ENCODE measurements at places on chromosomes 3 and 15.
A peak's percentile ranks its signal among the peaks of the same experiment; 100 is the strongest.

DNA sequence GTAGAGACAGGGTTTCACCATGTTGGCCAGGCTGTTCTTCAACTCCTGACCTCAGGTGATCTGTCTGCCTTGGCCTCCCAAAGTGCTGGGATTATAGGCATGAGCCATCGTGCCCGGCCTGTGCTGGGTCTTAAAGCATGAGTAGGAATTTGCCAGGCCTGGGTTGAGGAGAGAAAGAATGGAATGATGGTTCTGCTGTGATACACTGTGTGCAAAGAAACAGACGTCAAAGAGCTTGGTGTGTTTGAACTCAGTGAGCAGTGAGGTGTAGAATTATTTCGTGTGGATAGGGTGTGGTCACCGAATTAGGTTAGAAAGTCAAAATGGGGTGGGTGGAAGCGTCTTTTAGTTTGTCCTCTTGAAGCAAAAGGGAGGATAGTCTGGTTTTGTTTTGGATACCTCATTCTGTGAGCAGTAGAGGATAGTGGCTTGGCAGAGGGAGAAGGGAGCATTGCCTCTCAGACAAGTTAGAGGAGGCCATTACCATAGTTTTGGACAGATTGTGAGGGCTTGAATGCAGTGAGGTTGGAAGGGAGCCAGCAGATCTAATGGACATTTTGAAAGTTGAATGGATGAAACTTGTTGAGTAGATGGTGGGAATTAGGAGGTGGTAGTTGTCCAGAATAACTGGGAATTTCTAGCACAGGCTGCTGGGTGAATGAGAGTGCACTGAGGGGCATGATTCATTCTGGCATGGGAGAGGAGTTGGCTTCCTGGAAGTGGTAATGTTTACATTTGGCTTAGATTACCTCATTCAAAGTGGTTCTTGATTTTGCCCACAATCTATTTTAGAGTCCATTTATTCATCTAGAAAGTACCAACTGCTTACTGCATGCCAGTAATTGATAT, 27.2 kb downstream of the AKAP13 start:
- peak; percentile 35 for DNase-seq

DNA sequence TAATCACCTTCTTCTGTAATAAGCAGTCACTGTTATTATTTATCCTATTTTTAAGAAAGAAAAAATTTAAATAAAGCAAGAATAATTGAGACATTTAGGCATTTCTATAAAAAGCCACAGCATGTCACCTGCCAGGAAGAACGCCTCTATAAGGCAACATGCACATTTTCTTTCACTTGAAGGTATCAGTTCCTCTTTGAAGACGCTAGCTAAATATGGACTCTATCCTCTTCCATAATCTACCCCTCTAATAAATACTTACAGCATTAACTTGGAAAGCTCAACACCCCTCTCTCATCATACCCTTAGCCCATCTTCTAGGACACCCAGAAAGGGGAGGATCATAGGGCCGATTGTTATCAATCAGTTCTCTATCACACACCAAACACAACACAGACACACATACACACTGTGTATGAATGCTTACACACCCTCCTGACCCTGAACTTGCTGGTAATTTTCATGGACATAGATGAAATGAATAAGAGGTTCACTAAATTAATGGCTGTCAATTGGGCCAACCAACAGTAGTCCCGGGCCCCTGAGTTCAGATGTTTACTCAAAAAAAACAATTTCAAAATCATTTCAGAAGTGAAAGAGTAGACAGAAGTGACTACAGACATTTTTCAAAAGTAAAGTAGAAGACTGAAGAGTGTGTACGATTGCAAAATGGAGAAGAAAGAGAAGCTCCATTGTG, 102.5 kb downstream of the ZMAT3 start:
- DNase-seq = no peak

DNA sequence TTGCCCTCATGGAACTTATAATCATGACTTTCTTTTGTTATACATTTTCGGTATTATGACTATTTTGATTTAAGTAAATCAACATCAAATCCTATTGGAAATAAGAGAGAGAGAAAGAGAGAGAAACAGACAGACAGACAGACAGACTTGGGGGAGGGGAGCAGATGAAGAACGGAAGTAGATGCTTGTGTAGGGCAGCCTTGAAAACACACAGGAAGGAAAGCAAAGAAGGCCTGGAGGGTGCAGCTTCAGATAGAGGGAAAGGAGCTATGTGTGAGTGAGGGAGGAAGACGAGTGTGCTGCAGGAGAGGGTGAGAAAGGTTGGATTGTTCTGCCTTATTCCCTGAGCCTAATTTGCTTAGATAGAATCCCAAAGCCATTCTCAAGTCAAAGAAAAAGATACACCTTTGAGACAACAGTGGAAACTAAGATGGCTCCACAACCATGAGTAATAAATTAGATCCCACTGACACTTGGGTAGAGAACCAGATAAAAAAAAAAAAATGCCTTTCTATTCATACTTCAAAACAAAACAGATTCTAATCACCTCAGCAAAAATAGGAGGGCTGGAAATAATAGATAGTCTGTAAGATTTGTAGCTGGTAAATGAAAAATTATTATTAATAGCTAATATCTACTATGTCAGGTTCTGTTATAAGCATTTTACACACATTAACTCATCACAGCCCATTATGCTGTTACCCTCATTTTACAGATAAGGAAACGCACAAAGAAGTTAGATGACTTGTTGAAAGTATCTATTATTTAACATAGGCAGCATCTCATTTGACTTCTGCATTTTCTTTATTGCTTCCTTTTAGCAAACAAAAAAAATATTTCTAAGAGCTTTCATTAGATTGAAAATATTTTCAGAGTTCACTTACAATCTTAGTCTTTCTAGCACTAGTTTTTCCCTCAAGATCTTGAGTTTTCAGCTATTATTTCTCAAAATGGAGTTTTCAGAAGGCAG, 214.1 kb downstream of the TNIK start:
- no peak for DNase-seq

GRCh38 chr15:78536134-78536533, 4.1 kb upstream of the PSMA4 start:
- DNase-seq = no peak

- no peak for DNase-seq
Measured at GRCh38 chr15:31590609-31591008, 264.0 kb downstream of the KLF13 start.

GRCh38 chr3:169581633-169582032, 81.9 kb downstream of the MECOM start:
- DNase-seq = no peak

DNA sequence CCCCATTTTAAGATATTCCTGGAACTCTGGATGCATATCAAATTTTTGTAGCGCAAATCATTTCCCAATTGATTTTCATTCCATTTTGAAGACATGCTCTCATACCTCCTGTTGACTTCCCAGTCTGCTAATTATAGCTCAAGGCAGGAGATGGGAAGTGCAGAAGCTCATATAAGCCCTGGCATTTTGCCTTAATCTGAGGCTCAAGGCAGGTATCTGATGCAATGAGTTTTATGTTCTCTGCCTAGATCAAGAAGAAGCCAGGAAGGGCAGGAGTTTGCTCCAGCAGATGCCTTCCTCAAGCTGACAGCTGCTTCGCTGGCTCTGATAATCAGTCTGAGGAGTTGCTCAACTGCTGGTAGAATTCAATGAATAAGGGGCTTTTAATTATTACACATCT, 65.6 kb upstream of the NEDD4 start:
- DNase-seq = no peak

- no peak for DNase-seq
Measured at GRCh38 chr3:51712963-51713362, 6.1 kb downstream of the GRM2 start.

DNA sequence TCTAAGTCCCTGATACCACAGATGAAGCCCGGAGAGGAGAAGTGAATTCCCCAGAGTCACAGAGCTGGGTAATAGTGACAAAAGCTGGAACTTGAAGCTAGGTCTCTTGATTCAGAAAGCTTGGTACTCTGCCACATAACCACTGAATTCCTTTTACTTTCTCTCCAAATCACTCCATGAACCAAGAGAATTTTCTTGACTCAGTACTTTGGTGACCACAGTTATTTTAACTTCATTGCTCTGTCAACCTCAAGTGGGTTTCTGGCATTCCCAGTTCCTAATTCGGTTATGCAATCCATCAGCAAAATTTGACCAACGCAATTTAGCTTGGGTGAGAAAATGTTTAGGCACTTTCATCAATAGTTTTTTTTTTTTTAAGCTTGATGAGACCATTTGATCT, 61.0 kb upstream of the PPARG start:
- no peak for DNase-seq

GRCh38 chr3:141379250-141379966, 11.1 kb downstream of the ZBTB38 start:
- peak; percentile 60 for DNase-seq

GRCh38 chr15:38084289-38084688, 149.8 kb downstream of the TMCO5A start:
- peak; percentile 11 for DNase-seq

DNA sequence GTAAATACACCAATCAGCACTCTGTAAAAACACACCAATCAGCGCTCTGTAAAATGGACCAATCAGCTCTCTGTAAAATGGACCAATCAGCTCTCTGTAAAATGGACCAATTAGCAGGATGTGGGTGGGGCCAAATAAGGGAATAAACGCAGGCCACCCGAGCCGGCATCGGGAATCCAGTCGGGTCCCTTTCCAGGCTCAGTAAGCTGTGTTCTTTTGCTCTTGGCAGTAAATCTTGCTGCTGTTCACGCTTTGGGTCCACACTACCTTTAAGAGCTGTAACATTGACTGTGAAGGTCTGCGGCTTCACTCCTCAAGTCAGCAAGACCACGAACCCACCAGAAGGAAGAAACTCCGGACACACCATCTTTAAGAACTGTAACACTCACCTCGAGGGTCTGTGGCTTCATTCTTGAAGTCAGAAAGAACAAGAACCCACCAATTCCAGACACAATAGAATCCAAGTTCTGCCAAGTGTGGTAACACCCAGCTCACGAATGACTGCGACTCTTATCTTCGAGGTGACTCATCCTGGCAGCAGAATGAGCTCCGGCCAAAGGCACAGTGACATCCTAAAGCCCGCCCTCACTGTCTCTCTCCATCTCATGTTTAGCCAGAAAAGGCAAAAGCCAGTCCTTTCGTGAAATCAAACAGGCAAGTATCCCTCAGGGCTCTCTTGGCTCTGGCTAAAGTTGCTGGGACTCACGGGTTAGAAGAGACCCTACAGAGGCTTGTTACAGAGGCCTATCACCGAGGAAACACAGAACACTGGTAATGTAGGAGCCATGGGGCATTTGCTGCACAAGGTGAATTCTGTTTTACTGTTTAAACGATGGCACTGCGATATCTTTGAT, 155.2 kb downstream of the FAM43A start:
- no peak for DNase-seq

GRCh38 chr3:59518283-59519055, 468.6 kb upstream of the CFAP20DC start:
- no peak for DNase-seq

DNA sequence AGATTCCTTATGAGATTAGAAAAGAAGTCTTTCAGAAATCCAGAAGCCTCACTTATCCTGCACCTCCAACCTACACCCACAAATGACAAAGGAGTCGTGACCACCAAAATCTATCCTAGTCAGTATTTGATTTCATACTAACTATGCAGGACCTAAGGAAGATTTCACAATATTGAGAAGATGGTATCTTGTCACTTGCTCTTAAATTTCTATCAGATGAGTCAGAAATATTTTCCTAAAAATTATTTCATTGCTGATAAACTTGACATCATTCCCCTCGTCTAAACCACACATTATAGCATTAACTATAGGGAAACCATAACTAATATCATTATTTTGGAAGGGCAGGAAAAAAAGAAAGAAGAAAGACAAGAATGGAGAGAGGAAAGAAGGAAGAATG, 138.0 kb upstream of the THBS1 start:
- DNase-seq = no peak

GRCh38 chr15:74608786-74609185, 6.8 kb upstream of the CLK3 start:
- DNase-seq = no peak

GRCh38 chr15:41566121-41566885, 7.3 kb downstream of the TYRO3 start:
- no peak for DNase-seq

DNA sequence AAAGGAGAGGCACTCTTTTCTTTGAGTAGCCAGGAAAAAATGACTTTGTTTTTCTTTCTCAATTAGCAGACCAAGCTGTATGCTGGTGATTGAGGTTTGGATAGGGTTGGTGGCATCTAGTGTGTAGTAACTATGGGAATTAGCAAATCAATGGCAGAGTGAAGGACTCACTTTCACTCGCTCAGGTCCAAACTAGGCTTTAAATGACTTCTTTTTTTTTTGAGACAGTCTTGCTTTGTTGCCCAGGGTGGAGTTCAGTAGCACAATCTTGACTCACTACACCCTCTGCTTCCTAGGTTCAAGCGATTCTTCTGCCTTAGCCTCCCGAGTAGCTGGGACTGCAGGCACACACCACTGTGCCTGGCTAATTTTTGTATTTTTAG, 35.9 kb downstream of the PRKCI start:
- no peak for DNase-seq

GRCh38 chr3:46908294-46908985, 30.9 kb downstream of the PTH1R start:
- DNase-seq = no peak

GRCh38 chr15:24943361-24943760, 11.4 kb upstream of the SNRPN start:
- DNase-seq = no peak

GRCh38 chr3:53490459-53490968, 3.9 kb upstream of the CACNA1D start:
- no peak for DNase-seq

DNA sequence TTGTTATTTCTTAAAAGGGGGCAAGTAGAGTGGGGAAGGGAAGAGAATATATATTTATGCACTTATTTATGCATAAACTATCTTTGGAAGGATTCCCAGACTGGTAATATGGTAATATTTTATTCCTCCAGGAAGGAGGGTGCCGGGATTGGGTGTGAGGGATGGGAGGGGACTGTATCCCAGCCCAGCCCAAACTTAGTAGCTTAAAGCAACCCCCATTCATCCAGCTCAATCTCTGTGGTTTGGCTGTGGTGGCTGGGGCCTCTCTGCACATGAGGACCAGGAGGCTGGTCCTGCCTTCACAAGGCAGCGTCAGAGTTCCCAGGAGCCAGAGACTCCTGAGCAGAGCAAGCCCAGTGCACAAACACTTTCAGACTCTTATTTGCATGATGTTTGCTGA, 48.4 kb downstream of the CCNL1 start:
- no peak for DNase-seq

DNA sequence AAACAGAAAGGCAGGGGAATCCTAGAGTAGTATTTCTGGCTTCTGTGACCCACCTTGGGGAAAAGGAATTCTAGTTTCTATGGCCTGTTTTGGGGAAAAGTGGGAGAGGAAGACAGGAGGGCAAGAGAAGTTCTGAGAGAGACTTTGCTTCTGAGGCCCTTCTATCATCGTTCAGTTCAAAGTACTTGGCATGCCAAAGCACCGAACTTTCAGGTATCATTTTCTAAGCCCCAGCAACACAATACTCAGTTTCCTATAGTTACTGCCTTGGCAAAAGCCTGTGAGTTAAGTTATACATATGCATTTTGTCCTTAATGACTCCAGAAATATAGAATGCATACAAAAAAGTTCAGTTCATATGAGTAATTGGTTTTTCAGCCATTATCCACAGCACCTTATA, 74.1 kb upstream of the CHD2 start:
- no peak for DNase-seq

- no peak for DNase-seq
Measured at GRCh38 chr3:169563775-169564059, 99.8 kb downstream of the MECOM start.

Measured in CD4-positive, alpha-beta T cell treated with Interleukin-17A for 1 hour (primary cell).